Gastroesophageal sphincter (tissue), 4 donors: ENCODE measurements at places on chromosomes 16 and 17. TPM values are rescaled to one million over a fixed set of nuclear protein-coding genes. Genes with fewer than 3 reads are reported as not detected.
A peak's percentile ranks its signal among the peaks of the same experiment; 100 is the strongest.

- H3K36me3 ChIP-seq: no peaks in the 10 kb centered on the region
- H3K4me1 ChIP-seq: no peaks in the 10 kb centered on the region
- H3K4me3 ChIP-seq: peak overlapping the region; percentile 48
- peak; percentile 84 for ATAC-seq
- peaks cover 6% of the 10 kb centered on the region for H3K27me3 ChIP-seq
These were observed 30.6 kb downstream of the METRNL start for GRCh38 chr17:83109793-83110645.

GRCh38 chr17:1916963-1917715 is 87.3 kb downstream of the RPA1 start:
- peaks cover 49% of the 10 kb centered on the region for H3K27me3 ChIP-seq
- H3K27ac ChIP-seq: no peak overlapping the region
- H3K36me3 ChIP-seq: no peaks in the 10 kb centered on the region
- no peak overlapping the region for H3K4me3 ChIP-seq

GRCh38 chr17:8056232-8056975 is 17.5 kb downstream of the ALOX15B start:
- H3K4me3 ChIP-seq: no peak overlapping the region
- H3K27ac ChIP-seq: no peak overlapping the region
- ATAC-seq: peak; percentile 67
- H3K4me1 ChIP-seq: no peaks in the 10 kb centered on the region
- H3K27me3 ChIP-seq: peaks cover 58% of the 10 kb centered on the region
- H3K36me3 ChIP-seq: no peaks in the 10 kb centered on the region

GRCh38 chr16:11211977-11212797 is 43.8 kb downstream of the SOCS1 start:
- ATAC-seq: no peak
- H3K4me3 ChIP-seq: no peak overlapping the region
- H3K27ac ChIP-seq: no peak overlapping the region
- H3K4me1 ChIP-seq: no peaks in the 10 kb centered on the region

DNA sequence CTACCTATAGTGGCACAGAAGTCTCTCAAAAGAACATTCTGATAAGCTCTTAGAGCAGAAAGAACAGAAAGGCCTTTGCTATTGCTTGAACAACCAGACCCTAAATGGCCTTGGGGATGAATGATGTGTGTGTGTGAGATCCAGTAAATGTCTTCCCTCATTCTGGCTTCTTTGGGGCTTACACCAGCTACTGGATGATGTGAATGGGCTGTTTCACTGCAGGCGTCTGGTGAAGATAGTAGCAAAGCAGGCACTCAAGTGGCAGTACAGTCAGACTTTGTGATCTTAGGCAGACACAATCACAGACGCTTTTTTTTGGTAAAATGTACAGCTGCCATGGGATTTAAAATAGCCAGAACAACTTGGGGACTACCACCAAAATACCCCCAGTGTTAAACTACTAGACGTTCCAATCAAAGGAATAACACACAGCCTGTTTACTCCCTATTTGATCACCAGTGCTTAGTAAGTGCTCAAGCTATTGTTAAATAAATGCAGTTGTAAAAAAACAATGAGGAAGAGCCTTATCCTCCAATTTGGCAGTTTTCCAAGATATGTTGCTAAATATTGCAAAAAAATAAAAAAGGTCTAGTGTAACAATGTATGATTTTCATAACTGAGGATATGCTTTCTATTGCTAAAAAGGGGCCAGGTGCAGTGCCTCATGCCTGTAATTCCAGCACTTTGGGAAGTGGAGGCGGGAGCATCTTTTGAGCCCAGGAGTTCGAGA is 17.9 kb downstream of the NDUFAB1 start:
- H3K27ac ChIP-seq: no peak overlapping the region
- no peaks in the 10 kb centered on the region for H3K4me1 ChIP-seq
- no peak for ATAC-seq
- peaks cover 100% of the 10 kb centered on the region for H3K36me3 ChIP-seq
- no peaks in the 10 kb centered on the region for H3K27me3 ChIP-seq

DNA sequence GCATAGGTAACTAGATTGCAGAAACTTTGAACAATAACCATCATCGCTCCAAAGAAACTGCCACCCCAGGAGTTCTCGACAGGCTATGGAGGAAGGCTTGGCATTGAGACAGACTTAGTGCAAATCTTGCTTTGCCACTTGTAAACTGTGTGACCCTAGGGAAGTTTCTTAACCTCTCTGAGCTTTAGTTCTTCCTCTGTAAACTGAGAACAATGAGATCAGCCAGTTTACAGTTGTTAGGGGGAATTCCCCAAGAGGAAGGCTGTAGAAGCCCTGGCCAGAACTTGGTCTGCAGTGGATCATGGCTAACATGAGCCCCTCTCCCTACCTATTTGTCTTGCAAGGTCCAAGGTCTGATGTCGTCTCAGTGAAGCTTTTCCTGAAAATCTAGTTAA is 78.9 kb downstream of the NT5M start:
- H3K27me3 ChIP-seq: peaks cover 59% of the 10 kb centered on the region
- no peaks in the 10 kb centered on the region for H3K4me1 ChIP-seq
- H3K36me3 ChIP-seq: no peaks in the 10 kb centered on the region
- ATAC-seq: no peak
- H3K27ac ChIP-seq: no peak overlapping the region

DNA sequence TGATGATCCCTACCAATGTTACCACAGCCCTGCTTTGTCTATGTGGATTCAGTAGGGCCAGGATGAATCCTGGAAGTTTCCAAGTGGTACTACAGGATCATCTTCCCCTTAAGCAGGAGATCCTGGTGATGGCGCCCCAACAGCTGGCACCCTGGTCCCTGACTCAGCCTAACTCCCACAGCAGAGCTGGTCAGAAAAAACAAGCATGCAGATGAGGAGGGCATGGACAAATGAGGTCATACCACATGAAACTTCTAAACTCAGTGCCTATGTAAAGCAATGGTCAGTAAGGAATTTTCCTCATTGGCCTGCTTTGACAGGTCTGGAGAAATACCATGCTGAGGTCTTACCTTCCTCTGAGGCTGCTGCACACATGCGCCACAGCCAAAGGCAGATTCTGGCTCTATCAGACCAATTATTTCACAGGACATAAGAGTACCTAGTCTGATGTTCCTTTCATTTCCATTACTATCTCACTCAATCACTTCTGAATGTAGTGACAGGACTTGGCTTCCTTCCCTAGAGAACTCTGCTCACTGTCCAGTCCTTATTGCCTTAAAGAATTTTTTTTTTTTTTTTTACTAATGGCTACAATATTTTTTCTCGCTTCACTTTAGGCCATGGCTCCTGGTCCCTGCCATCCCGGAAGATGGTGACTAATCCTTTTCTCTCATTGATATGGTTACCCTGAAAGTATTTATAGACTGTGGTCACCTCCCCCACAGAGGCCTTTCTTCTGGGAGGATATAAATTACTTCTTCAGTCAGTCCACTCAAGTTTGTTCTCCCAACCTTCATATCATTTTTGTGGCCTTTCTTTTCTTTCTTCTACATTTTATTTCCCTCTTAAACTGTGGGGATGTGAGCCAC is 525.2 kb upstream of the PSMD7 start:
- peaks cover 15% of the 10 kb centered on the region for H3K4me1 ChIP-seq
- no peak overlapping the region for H3K4me3 ChIP-seq

GRCh38 chr17:62690168-62690897 is 62.9 kb downstream of the MRC2 start:
- ATAC-seq: no peak
- H3K36me3 ChIP-seq: no peaks in the 10 kb centered on the region
- no peaks in the 10 kb centered on the region for H3K27me3 ChIP-seq

DNA sequence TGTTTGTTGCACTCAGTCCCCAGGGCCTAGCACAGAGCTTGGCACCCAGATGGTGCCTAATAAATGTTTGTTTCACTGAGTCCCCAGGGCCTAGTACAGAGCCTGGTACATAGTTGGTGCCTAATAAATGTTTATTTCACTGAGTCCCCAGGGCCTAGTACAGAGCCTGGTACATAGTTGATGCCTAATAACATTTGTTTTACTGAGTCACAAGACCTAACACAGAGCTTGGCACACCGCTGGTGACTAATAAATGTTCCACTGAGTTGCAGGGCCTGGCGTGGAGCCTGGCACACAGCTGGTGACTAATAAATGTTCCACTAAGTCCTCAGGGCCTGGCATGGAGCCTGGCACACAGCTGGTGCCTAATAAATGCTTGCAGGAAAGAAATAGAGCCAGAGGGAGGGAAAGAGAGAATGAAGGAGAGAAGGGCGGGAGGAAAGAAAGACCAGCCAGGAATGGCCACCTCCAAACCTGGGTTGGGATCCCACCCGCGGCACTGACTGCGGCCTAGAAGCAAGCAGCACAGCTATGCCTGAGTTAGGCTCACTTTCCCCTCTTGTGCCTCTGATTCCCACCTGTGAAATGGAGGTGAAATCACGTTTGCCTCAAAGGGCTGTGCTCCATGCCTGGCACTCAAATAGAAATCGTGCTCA is 7.5 kb downstream of the SLC5A11 start:
- peaks cover 8% of the 10 kb centered on the region for H3K4me1 ChIP-seq
- no peaks in the 10 kb centered on the region for H3K36me3 ChIP-seq
- peak overlapping the region; percentile 17 for H3K4me3 ChIP-seq
- ATAC-seq: no peak
- H3K27ac ChIP-seq: no peak overlapping the region

- H3K27ac ChIP-seq: no peak overlapping the region
- H3K4me1 ChIP-seq: no peaks in the 10 kb centered on the region
- no peaks in the 10 kb centered on the region for H3K36me3 ChIP-seq
- no peak for ATAC-seq
- H3K27me3 ChIP-seq: peaks cover 12% of the 10 kb centered on the region
These were observed 352.3 kb downstream of the UTP18 start for GRCh38 chr17:51612692-51613091.

- ATAC-seq: no peak
- H3K4me3 ChIP-seq: no peak overlapping the region
- H3K4me1 ChIP-seq: no peaks in the 10 kb centered on the region
- no peak overlapping the region for H3K27ac ChIP-seq
These were observed 213.1 kb downstream of the FOXL1 start for GRCh38 chr16:86791287-86792035.

- no peaks in the 10 kb centered on the region for H3K4me1 ChIP-seq
- no peaks in the 10 kb centered on the region for H3K27me3 ChIP-seq
- H3K4me3 ChIP-seq: no peak overlapping the region
- no peak for ATAC-seq
These were observed 2.3 kb upstream of the PECAM1 start for GRCh38 chr17:64393000-64393402.

GRCh38 chr16:74862743-74863244 is 88.2 kb upstream of the FA2H start:
- no peak overlapping the region for H3K27ac ChIP-seq
- no peaks in the 10 kb centered on the region for H3K36me3 ChIP-seq
- no peak overlapping the region for H3K4me3 ChIP-seq
- no peaks in the 10 kb centered on the region for H3K27me3 ChIP-seq
- no peak for ATAC-seq

- no peak overlapping the region for H3K4me3 ChIP-seq
- H3K4me1 ChIP-seq: no peaks in the 10 kb centered on the region
- no peak overlapping the region for H3K27ac ChIP-seq
- no peaks in the 10 kb centered on the region for H3K36me3 ChIP-seq
These were observed 2.5 kb upstream of the SALL1 start for GRCh38 chr16:51153577-51154031.

DNA sequence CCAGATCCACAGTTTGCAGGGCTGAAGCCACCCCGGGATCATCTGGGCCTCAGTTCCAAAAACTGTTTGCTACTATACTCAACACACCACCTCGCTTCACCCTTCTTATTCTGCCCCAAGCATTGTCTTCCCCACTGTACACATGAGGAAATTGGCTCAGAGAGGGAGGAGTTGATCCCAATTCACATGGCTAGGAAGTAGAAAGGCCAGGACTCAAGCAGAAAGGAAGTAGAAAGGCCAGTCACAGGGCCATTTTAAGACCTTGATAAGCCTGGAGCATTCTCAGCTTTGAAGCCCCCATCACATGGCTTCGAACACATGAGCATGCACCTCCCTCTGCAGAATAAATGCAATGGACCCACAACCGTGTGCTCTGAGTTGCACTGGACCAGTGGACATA is 7.7 kb upstream of the PRSS22 start:
- no peak overlapping the region for H3K4me3 ChIP-seq
- H3K27me3 ChIP-seq: peaks cover 44% of the 10 kb centered on the region
- no peaks in the 10 kb centered on the region for H3K4me1 ChIP-seq
- H3K27ac ChIP-seq: no peak overlapping the region

DNA sequence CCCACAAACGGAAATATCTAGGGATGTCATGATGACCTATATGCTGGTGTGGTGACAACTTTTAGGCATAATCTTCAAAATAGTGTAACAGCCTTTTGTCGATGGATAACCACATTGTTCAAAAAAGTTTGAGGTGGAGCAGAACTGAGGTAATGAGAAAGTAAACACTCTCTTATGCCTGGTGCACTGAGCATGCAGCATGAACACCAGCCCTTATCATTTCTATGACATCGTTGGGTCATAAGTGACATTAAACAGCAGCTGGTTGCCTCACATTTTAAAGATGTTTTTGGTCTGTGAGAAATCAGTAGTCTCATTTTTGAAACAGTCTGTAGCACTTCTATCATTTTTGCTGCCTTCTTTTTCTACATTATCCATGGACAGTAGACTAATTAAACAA is 1.8 kb downstream of the KRT23 start:
- no peaks in the 10 kb centered on the region for H3K36me3 ChIP-seq
- H3K27me3 ChIP-seq: no peaks in the 10 kb centered on the region
- H3K4me3 ChIP-seq: no peak overlapping the region
- no peaks in the 10 kb centered on the region for H3K4me1 ChIP-seq

DNA sequence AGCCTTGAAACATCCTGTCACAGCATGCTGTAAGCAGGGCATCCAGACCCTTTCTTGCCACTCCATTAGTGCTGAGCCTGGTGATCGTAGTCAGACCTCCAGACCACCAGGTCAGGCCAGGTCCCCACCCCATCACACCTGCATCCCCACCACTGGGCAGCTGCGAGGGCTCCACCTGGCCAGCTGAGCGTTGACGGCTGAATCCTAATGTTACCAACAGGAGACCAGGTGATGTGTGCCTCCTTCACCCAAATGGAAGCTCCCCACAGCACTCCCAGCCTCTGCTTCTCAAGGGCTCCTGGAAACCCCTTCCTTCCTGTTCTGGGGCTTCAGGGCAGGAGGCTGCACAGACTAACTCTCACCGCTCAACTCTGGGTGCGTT is 189.4 kb downstream of the C16orf95 start:
- peaks cover 48% of the 10 kb centered on the region for H3K27me3 ChIP-seq
- no peak for ATAC-seq
- H3K27ac ChIP-seq: no peak overlapping the region
- H3K4me3 ChIP-seq: no peak overlapping the region
- H3K4me1 ChIP-seq: no peaks in the 10 kb centered on the region

GRCh38 chr17:44898768-44899073 is 524 bp downstream of the EFTUD2 start:
- H3K36me3 ChIP-seq: no peaks in the 10 kb centered on the region
- ATAC-seq: no peak
- peak overlapping the region; percentile 60 for H3K4me3 ChIP-seq
- H3K27me3 ChIP-seq: no peaks in the 10 kb centered on the region
- H3K4me1 ChIP-seq: no peaks in the 10 kb centered on the region
- peak overlapping the region; percentile 93 for H3K27ac ChIP-seq

CCL13 gene
- not detected for total RNA-seq

TRPV3 gene
- 0.73 TPM for total RNA-seq

MFAP4 gene
- 178 TPM for total RNA-seq

KRT13 gene
- total RNA-seq: 22.3 TPM

PLXDC1 gene
- 19.1 TPM for total RNA-seq

CCL5 gene
- total RNA-seq: 3.8 TPM

KCNG4 gene
- not detected for total RNA-seq

KRTAP1-5 gene
- total RNA-seq: not detected

ACAP1 gene
- 4.6 TPM for total RNA-seq

MYH13 gene
- total RNA-seq: not detected

ANKRD40CL gene
- not detected for total RNA-seq
